ENCODE measurements at places on chromosomes 11 and 22.

DNA sequence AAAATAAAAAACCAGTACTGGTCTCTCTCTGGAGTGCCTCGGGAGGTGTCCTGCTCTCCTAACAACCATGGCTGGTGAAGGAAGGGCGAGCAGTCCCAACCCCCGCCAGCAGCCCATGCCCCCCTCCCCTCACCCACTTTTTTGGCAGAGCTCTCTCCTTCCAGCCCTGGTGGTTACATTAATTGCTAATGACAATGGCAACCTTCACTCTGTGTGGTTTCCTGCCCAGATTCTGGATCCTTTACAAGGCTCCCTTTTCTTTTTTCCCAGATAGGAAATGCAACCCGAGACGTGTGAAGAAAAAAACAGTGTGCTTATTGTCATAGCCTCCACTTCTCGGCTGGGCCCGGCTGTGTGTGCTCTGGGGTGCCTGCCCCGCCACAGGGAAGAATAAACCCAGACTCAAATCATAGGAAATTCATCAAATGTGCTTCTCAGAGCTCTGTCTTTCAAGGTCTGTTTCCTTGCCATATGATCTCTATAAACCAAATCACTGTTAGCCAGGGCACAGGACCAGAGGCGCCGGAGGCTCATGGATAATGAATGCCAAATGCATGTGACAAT, 513.0 kb downstream of the SOX6 start:
- no peak for DNase-seq

DNA sequence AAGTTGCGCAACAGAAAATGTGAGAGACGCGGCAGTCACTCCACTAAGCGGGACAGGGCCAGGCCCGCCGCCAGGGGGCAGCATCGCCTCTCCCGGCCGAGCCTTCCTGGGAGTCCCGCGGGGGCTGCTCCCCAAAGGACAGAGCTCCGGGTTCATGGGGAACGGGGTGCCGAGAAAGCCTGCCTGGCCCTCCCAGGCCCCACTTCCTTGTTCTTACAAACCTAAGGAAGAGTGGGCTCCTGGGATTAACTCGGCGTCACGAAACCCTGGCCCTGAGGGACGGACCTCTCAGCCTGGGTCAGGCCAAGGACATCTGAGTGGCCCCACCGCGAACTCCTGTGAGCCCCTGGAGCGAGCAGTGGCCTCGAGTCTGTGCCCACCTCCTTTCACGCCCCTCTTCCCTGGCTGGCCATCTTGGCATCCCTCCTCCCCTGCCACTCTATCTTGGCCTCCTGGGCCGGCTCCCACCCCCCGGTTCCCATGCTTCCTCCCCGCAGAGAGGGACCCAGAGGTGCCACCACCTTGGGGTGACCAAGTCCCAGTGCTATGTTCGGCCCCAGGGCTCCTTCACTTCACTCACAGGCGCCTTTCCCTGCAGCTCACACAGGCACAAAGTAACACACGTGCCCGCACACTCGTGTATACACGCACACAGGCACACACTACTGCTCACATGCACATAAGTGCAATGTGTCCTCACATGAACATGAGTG, 99.9 kb upstream of the FGF3 start:
- peak; percentile 50 for DNase-seq

DNA sequence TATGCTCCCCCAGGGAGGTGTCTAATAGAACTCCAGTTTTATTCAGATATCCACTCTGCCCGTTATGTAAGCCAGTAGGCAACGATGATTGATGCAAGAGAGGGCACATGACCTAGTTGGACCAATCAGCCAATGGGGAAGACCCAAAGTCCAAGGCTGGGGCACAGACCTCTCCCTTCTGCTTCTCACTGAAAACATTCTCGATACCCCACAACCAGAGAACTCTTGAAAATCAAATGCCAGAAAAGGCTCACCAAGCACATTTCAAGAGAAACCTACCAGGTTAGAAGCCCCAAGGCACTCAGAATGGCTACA, 7.4 kb downstream of the HIRA start:
- DNase-seq, result no peak

GRCh38 chr11:122741613-122742300, 86.2 kb downstream of the UBASH3B start:
- no peak for DNase-seq

- no peak for DNase-seq
Observed at GRCh38 chr11:13229711-13230318, 47.8 kb upstream of the BMAL1 start.

GRCh38 chr11:65611758-65612603, 2.0 kb downstream of the MAP3K11 start:
- DNase-seq, result no peak

DNA sequence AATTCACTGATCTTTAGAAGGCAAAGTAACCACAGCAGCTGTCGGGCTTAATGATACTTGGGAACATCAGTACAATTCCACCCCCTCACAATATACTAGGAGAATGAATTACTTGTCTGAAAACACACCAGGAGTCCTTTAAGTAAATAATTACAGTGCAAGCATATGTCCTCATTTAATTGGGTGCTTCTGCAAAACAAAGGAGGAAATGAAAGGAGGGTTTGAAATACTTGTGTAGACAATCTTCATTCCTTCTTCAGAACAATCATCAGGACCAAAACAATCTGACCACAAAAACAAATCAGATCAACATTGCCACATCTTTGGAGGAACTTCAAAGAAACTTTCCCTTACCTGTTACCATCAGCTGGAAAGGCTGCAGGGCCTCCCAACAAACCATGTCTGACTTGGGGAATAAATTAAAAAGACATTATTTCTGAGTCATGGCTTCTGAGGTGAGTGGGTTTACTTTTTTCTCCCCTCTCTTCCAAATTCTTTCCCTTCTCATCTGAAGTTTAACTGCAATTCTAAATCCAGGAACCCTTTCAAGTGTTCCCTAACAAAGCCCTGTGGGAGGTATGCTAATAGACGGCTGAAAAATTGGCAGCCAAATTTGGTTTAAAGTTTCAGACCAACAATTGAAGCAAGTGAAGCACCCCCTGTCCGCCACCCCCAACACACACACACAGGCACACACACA, 12.5 kb upstream of the CCDC117 start:
- no peak for DNase-seq

DNA sequence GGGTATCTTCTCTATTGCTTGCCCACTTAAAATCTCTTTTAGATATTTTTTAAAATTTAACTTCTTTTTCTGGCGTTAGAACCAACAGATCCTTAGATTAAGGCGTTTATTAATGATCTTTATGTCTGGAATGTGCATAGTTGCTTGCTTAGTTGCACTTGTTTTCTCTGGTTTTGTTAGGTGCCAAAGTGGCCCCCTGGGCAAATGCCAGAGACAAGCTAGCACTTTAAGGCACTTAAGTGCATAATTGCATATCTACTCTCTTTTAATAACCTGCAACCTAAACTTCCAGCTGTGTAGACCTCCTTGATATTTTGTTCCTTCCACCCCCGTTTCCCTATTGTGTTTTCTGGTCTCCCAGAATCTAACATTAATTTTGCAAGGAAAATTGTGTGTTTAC, 3.3 kb downstream of the RBM4 start:
- no peak for DNase-seq

DNA sequence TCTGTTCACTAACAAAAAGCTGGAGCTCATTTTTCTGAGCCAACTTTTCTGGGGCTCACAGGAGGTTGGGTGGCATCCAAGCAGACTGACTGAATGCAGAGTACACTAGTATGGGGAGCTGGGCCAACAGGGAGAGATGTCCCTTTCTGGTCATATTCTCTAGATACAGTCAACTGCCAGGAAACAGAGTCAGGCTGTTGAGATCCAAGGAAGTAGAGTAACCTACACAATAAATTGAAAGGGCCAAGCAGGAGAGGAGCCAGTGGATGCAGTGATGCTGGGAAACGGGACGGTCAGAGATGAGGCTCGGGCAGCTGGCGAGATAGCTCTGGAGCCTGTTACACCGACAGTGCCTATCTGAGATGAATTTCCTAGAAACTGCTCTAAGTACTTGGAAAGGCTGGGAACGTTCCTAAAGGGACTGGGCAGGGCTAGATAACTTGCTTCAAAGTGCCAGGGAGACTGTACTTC, 71.1 kb downstream of the LARGE2 start:
- DNase-seq, result no peak

Data from activated CD4-positive, alpha-beta T cell treated with anti-CD3 and anti-CD28 coated beads for 1 hour (primary cell).